ENCODE measurements at places on chromosomes 16 and 17.

- no peak for DNase-seq
These were observed 11.1 kb upstream of the CLEC18A start for GRCh38 chr16:69939821-69940585.

DNA sequence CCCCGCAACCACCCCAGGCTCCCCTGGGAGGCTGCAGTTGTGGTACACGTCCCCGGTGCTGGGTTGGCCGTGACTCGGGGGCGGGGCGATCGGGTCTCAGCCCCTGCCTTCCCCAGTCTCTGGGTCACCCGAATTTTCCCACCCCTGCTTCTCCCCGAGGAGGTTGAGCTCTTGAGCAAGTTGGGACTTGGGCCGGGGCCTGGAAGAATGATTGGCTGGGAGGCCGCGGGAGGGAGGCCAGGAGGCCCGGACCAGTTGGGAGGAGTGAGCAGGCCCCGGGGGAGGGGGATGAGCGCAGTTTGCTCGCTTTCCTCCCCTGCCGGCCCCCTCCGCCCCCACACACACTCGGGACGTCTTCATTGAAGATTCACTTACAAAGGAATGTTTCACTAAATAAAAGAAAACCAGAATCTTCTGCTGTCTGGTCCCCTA lies 4.5 kb upstream of the HEXIM1 start:
- no peak for DNase-seq

DNA sequence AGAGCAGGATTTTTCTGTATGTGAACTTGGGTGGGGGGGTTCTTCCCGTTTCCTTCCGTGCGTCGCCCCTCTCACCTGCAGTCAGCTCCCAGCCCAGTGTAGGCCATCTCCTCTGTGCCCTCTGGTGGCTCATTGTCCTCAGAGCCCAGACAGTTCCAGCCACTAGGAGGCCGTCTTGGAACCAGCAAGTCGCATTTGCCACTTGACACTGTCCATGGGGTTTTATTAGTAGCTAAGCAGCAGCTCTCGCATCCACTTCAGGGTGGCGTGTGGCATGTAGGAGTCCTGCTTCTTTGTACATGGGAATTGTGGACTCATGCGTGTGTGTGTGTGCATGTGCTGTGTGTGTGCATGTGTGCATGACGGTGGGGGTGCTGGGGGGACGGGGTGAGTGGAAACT lies 74.0 kb downstream of the SEC14L1 start:
- DNase-seq = no peak

DNA sequence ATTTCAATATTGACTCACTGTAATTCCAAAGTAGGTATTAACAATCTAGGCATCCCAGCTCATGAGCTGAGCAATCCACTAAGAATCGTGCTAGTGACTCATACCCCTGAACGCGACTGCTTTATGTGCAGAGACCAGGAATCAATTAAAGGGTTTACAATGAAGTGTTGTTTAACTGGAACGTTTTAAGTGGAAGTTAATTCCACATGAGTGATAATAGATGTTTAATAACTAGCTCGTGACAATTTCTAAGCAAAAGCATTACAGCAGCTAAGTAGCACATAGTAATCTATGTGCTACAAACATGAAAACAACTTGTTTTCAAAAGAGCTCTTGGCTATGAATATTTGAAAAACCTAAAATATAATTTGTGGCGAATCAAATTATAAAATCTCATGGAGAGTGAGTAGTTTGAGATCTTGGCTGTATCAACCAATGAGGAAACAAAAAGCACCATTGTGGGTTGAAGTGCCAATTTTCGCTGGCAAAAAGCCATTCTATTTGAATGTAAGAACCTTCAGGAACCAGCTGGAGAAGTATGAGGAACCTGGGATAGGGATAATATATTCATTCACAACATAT lies 9.4 kb downstream of the GJC1 start:
- DNase-seq = peak; percentile 78

- DNase-seq = no peak
These were observed 67.8 kb upstream of the FA2H start for GRCh38 chr16:74842413-74842812.

DNA sequence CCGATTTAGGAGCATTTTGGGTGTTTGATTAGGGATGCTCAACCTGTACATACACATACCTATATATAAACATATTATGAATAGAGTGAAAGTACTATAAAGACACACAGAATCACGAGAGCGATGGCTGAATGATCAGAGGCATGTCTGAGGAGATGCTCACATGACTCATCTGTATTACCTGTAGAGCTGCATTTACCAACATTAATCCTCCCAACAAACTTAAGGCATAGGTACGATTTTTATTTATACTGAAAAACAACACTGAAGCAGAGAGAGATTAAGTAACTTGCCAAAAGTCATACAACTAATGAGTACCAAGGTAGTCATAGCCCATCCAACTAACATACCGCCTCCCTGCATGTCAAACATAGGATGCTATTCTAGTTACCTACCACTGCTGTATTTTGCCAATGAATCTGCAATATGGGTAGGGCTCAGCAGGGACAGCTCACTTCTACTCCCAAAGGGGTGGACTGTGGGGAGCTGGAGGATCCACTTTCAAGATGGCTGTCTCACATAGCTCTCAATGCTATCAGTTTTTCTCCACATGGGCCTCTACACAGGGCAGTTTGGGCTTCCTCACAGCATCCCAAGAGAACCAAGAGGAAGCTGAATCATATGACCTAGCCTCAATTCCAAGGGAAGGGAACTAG lies 7.3 kb downstream of the CYB5D1 start:
- DNase-seq = no peak

GRCh38 chr17:66995944-66996343 lies 31.4 kb downstream of the CACNG4 start:
- no peak for DNase-seq

DNA sequence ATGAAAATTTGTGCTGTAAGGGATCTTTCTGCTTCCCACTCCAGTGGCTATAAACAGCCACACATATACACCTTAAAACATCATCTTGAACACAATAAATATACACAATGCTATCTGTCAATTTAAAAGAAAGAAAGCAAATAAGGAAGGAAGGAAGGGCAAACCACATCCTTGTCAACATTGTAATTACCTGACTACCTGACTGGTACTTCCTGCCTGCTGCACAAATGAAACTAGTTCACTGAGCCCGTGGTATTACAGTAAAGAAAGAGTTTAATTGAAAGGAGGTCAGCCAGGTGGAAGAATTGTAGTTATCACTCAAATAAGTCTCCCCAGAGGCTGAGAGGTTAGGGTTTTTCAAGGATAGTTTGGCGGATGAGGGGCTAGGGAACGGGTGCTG lies 344.4 kb upstream of the ASIC2 start:
- no peak for DNase-seq

GRCh38 chr17:3982541-3983017 lies 18.3 kb upstream of the ATP2A3 start:
- DNase-seq = no peak

GRCh38 chr16:31810863-31811262 lies 62.7 kb upstream of the ZNF267 start:
- DNase-seq = no peak

DNA sequence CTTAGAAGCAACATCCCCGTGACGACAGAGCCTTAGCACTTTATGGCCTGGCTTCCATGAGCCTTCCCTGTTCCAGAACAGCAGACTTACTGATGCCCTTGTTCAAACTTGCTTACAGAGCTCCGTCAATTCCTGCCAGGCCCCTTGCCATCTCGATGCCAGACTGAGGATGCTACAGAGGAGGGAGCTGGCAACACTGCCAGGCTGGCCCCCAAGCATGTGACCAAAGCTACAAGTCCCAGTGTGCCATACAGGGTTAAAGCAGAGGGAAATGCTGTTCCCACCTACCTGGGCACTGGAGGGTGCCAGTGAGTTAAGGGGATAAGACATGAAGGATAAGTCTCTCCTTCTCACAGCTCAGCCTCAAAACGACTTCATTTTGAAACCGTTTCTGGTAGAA lies 33.5 kb upstream of the SREBF1 start:
- DNase-seq = no peak

DNA sequence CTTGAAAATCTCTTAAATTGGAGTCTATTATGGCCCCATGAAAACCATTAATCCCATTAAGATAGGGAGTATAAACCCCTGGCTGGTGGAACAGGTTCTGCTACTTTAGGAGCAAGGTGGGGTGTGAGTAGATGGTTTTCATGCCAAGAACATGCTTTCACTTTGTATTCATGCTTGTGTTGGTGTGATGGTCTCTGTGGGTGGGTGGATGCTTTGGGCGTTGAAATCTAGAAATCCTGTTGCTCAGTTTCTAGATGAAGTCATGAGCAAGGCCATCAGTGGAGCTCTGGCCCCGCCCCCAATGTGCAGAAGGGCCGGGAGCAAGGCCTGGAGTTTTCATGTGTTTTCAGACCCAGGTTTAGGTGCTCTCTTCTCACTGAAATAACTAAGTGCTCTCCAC lies 20.1 kb downstream of the PLD6 start:
- DNase-seq = no peak

DNA sequence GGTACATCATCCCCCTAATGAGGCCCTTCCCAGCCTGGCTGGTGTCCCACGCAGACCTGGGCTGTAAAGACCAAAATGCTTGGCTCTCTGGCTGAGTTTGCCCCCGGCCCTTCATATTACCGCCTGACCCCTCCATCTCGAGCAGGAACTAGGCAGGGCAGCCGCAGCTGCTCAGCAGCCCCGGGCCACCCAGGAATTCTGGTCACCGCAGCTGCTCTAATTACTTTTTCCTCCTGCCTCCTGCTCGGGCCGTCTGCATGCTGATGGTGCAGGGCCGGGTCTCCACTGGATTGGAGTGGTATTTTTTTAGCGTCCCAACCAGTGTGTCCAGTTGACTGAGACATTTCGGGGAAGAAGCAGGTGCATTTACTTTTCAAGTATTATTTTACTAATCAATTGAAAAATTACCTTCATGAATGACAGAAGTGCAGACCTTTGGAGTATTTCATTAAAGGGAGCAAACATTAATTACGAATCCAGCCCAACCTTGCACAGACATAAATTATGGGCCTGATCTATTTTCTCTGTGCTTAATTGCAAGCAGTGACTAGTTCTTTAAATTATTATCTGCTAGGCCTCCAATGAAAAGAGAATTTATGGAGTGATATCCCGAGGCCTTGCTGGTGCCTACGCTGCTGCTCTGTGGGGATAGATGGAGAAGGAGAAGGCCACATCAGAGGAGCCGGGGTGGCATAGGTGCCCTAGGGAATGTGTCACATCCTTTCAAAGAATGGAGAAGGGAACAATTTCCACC lies 176.2 kb downstream of the CYLD start:
- DNase-seq = no peak

- DNase-seq = no peak
These were observed 144.6 kb downstream of the DNAH9 start for GRCh38 chr17:11742886-11743285.

- DNase-seq = no peak
These were observed at the start of gene MTMR4 for GRCh38 chr17:58513965-58514769. MTMR4 (minus strand) TSS chr17:58514638; CDS start chr17:58514407, 231 bp downstream.

DNA sequence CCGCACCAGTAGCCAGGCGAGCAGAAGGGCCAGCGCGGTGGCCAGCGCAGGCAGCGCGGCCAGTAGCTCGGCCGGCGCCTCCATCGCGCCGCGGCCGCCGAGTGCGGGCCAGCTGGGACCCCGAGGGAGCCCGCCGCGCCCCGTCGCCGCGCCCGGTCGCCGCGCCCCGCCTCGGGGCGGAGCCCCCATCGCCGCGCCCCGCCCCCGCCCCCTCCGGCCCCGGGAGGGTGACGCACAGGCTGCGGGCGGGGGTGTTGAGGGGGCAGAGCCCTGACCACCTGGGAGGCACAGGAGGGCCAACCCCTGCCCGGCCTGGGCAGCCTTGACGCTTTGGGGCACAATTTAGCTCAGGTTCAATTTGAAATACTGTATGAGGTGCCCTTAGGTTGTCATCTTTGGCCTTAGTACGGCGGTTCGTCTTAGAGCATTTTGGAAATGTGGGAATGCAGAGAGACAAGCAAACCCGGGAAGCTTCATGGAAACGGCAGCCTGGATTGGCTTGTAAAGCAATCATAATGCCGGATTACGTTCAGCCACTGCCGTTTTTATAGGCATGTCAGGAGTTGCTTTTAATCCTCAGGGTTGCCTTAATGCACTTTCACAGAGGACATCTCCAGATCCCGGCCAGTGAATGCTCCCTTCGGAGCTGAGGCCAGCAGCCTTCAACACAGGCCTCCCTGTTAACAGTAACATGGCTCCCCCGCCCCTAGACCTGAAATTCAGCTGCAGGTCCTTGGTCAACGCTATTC lies at the start of gene MXRA7:
MXRA7 (minus strand) TSS at position 103 of the 749 bp plus-strand sequence; CDS start at position 84, 19 bp downstream.
- no peak for DNase-seq

GRCh38 chr17:63277629-63278028 lies 168.5 kb downstream of the CYB561 start:
- no peak for DNase-seq

DNA sequence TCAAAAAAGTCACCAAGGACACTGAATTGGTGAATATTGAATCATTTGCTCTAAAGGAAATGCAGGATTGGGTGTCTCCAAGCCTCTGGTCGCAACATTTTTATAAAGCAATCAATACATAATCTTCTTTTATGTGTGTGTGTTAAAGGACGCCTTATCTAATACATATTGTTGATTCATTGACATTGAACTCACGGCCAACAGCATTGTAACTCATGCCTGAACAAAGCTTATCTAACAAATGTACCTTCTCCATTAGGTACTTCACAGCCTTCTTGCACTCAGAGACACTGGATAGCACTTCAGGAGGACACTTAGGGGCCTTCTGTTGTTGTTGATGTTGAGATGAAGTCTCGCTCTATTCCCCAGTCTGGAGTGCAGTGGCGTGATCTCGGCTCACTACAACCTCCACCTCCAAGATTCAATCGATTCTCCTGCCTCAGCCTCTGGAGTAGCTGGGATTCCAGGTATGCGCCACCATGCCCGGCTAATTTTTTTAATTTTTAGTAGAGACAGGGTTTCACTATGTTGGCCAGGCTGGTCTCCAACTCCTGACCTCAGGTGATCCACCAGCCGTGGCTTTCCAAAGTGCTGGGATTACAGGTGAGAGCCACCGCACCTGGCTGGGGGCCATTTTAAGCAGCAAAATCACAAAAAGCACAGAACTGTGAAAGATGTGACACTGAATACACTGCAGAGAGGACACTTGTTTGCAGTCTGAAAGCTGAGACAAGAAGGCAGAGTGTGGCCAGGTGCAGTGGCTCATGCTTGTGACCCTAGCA lies 13.2 kb upstream of the PDXDC1 start:
- DNase-seq = no peak

GRCh38 chr16:56788435-56788834 lies 58.5 kb downstream of the NUP93 start:
- DNase-seq = no peak

- no peak for DNase-seq
These were observed 3.5 kb upstream of the CDYL2 start for GRCh38 chr16:80807906-80808305.

GRCh38 chr17:66307257-66307656 lies 4.8 kb downstream of the PRKCA start:
- no peak for DNase-seq

GRCh38 chr16:11264155-11264832 lies 4.8 kb downstream of the TNP2 start:
- DNase-seq = no peak

DNA sequence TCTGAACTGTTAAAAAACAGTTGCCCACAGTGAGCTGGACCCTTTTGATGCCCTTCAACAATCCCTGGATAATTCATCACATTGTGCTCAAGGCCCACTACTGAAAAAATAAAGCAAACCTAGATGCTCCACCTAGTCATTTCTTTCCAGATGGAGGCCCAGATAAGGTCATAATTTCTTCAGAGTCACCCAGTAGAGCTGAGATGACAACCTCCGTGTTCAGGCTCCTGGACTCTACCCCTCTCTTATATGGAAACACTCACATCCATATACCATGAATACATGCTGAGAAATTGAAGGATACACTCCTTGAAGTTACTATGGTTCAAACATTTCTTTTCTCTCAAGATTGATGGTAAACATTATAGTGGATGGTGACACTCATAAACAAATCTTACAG lies 2.7 kb upstream of the ABCA3 start:
- DNase-seq = no peak
